AG08396 (cell line): ENCODE measurements at places on chromosomes 11 and 22.

DNA sequence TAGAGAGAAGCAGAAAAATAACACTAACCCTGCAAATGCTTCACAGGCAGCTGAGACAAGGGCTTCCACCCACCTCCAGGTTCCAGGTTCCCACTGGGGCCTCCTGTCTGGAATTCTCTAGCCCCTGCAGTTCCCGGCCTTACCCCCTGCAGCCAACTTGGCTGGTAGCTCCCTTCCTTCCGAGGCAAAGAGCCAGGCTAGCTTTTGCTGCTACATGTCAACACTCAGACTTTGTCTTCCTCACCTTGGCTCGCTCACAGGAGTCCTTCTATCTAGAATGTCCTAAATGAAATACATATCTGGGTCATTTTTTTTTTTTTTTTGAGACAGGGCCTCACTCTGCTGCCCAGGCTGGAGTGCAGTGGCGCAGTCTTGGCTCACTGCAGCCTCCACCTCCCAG lies 9.9 kb upstream of the TTLL1 start:
- no peak for DNase-seq

DNA sequence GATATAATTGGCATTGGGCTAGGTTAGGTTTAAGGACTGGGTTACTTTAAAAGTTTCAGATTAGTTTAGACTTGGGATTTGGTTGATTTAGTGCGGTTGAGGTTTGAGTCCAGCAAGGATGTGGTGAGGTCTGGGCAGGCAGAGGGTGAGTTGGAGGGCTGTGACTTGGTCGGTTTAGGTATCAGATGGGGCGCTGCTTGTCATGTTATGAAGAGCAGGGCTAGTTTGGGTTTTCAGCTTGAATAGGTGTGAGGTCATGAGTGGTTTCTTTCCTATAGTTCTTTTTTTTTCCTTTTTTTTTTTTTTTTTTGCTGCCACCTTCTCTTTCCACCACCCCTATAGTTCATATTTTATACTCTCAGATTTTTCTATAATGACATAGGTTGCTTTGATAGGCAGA lies 4.8 kb downstream of the CLCF1 start:
- DNase-seq, result no peak

DNA sequence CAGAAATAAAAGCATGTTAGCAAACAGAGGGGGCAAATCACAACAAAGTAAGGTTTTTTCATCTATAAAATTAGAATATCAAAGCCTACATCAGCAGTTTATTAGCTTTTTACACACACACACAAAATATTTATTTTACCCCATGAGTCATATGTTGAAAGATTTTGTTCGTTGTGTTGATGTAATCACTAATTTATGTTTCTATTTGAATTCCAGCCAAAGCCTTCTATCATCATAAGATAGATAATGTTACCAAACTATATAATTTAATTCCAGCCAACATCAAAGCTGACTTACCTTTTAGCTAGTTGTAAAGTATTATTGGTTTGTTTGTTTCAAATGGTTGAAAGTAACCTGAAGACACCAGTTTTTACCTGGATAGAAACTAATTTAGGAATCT lies 458.0 kb upstream of the ARHGAP42 start:
- no peak for DNase-seq

DNA sequence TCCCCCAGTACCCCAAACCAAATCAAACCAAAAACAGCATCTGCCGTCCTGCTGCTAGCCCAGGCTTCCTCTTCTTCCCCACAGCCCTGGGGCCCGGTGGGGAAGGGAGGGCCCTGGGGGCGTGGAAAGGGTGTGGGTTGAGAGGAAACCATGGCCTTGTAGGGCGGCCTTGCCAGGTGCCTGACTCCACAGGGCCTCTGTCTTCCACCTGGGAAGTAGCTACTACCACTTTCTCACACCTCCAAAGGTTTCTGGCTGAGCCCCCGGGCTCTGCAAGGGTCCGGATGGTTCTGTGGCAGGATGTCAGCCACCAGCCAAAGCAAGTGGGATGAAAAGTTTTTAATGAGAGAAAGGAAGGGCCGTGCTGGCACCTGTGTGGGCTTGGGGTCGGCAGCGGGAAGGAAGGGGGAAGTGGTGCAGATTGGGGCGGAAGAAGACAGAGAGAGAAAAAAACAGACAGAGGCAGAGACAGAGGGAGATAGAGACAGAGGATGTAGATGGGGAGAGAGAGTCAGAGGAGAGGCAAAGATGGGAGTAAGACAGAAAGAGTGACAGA lies 10.5 kb downstream of the TPST2 start:
- DNase-seq, result no peak
